A673 (cell line): ENCODE measurements at places on chromosomes 6 and 20.

DNA sequence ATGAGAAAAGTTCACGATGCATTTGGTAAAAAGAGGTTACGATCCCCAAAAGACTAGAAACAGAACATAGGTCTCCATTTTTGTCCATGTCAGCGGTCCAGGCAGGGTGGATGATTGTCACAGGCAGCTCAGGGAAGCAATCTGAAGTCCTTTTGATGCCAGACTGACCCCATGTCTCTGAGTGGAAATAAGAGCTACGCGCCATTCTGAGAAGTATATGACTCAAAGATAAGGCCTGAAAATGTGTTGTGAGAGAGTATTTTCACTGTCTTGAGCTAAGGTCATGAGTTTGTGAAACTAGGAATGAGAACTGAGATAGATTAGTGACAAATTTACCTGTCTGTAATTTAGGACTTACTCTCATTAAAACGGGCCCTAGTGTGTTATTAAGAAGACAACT, 69.5 kb downstream of the LYRM4 start:
- H3K36me3 ChIP-seq, result no peaks in the 10 kb centered on the region
- no peak for DNase-seq
- H3K27ac ChIP-seq, result no peak overlapping the region

- H3K27me3 ChIP-seq, result no peaks in the 10 kb centered on the region
- H3K27ac ChIP-seq, result no peak overlapping the region
- no peak for DNase-seq
- H3K36me3 ChIP-seq, result peaks cover 50% of the 10 kb centered on the region
- H3K4me3 ChIP-seq, result no peak overlapping the region
- H3K4me1 ChIP-seq, result peaks cover 11% of the 10 kb centered on the region
Measured at GRCh38 chr6:132818404-132819359, 4.3 kb downstream of the RPS12 start.

GRCh38 chr20:18831830-18832499, 18.4 kb downstream of the SCP2D1 start:
- H3K4me1 ChIP-seq, result no peaks in the 10 kb centered on the region
- no peak for DNase-seq
- no peak overlapping the region for H3K4me3 ChIP-seq
- H3K27ac ChIP-seq, result no peak overlapping the region
- no peaks in the 10 kb centered on the region for H3K36me3 ChIP-seq

DNA sequence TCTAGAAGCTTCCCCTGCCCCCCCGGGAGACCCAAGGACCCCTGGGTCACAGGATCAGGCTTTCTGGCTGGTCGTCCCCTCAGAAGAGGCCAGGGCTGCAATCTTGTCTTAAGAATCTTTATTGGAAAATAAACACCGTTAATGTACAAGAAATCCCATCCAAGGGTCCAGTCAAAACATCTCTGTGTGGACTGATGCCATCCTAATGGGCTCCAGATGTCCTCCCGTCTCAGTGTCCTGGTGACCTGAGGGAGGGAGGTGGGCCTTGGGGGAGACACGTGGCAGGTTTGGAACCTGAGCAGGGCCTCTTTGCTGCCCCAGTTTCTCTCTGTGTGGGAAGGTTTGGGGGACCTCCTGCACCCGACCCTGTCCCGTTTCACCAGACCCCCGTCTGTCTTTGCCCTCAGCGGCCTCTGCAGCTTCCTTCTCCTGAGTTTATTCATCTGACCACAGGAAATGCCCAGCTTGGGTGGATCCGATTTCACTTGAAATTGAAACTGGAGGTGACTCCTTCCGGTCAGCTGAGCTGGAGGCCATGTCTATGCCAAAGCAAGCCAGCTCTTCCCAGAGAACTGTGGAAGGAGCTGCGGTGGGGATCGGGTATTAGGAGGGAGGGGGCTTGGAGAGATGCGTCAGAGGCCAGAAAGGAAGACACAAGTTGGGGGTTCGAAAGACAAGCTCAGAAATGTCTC, 75.1 kb downstream of the SLC2A10 start:
- DNase-seq, result no peak
- H3K27me3 ChIP-seq, result peaks cover 12% of the 10 kb centered on the region
- H3K4me3 ChIP-seq, result no peak overlapping the region
- no peaks in the 10 kb centered on the region for H3K36me3 ChIP-seq

GRCh38 chr20:63027922-63028389, 21.2 kb upstream of the BHLHE23 start:
- peaks cover 13% of the 10 kb centered on the region for H3K4me1 ChIP-seq
- no peak overlapping the region for H3K27ac ChIP-seq
- no peaks in the 10 kb centered on the region for H3K27me3 ChIP-seq
- H3K4me3 ChIP-seq, result no peak overlapping the region
- DNase-seq, result peak; percentile 49

DNA sequence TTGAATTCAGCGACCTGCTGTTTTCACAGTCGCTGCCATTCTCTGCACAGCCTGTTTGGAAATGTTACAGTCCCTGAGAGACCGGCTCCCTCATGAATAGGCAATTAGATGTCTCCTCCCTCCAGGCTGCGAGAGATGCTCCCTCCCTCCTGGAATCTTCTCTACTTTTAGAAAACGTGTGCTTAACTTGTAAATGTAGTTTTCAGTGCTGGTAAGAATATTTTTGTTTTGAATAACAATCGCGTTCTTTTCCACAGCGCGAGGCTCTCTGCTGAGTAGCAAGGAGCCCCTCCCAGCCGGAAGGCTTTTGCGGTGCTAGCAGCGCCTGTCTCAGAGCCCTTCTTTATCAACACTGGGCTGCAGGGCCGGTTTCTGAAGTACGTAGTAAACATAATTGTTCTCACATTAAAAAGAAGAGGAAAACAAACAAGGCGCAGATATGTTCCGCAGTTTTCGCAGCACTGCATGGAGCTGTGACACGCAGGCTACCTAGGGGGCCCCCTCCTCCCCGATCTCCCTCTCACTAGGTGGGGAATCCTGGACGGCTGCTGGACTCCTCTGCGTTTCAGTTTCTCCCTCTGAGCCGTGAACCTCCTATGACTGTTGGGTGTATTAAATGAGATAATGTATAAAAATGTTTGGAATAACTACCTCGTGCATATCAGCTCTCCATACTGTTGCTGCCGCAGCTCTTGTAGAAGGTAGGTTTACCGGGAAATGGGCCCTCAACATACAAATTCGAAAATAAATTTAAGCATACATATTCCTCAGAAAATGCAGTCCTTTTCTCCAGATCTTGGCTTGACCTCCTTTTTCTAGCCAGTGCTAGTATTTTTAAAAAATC, 79.0 kb upstream of the SPACA1 start:
- DNase-seq, result peak; percentile 35
- H3K4me1 ChIP-seq, result no peaks in the 10 kb centered on the region
- H3K27me3 ChIP-seq, result peaks cover 16% of the 10 kb centered on the region
- no peak overlapping the region for H3K27ac ChIP-seq
- H3K4me3 ChIP-seq, result peak overlapping the region; percentile 28

DNA sequence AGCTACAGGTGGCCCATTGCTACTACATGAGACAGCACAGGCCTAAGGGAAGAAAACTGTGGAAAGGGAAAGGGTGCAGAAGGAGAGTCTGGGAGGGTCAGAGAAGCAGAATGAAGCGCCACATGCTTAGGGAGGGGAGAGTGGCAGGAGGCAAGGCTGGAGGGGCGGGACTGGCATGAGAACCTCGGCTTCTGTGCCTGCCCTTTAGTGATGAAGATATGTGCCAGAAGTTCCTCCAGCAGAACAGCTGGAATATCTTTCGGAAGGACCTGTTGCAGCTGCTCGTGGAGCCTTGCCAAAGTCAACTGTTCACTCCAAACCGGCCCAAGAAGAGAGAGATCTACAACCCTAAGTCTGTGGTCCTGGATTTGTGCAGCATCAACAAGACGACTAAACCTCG, 61.8 kb downstream of the CNBD2 start:
- H3K36me3 ChIP-seq, result no peaks in the 10 kb centered on the region
- no peaks in the 10 kb centered on the region for H3K4me1 ChIP-seq
- DNase-seq, result no peak
- H3K27me3 ChIP-seq, result no peaks in the 10 kb centered on the region
- H3K27ac ChIP-seq, result no peak overlapping the region

DNA sequence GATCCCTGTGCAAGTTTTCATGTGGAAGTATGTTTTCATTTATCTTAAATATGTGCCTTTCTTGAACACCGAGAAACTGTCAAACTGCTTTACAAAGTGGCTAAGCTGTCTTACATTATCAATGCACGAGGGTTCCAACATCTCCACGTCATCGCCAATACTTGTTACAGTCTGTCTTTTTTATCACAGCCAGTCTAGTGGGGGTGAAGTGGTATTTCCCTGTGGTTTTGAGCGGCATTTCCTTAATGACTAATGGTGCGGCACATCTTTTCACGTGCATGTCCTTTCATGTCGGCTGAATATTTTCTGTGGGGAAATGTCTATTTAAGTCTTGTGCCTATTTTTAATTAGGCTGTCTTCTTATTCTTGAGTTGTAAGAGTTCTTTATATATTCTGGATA, 280.4 kb downstream of the FOXC1 start:
- DNase-seq, result no peak
- no peak overlapping the region for H3K4me3 ChIP-seq
- H3K4me1 ChIP-seq, result no peaks in the 10 kb centered on the region
- no peak overlapping the region for H3K27ac ChIP-seq

DNA sequence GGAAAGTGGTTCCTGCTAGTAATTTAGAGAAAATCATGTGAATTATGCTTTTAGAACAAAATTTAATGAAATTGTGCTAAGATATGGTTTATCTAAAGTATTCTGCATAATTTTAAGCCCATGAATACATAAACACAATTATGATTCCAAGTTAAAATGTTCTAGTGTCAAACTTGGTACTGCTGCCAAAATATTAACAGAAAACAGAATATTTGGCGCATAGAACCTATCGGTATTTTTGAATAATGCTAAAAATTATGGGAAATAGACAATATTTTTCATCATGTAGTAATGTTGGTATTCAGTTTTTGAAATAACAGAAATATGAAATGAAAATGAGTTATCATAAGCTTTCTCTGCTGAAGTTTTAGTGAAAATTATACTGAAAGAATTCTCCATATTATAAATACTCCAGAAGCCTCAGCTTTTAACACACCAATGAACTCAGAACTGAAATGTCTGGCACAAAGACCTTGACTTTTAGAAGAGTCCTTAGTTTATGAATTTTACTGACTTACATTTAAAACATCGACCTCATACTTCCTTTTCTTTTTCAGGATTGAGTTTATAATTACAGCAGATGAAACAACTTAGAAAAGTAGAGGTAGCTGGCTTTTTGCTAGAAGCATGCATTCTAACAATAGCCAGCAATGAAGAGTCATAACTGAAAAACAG, 1192.3 kb upstream of the GJE1 start:
- no peak overlapping the region for H3K27ac ChIP-seq
- H3K36me3 ChIP-seq, result no peaks in the 10 kb centered on the region
- no peak for DNase-seq
- H3K4me1 ChIP-seq, result no peaks in the 10 kb centered on the region
- H3K4me3 ChIP-seq, result no peak overlapping the region

DNA sequence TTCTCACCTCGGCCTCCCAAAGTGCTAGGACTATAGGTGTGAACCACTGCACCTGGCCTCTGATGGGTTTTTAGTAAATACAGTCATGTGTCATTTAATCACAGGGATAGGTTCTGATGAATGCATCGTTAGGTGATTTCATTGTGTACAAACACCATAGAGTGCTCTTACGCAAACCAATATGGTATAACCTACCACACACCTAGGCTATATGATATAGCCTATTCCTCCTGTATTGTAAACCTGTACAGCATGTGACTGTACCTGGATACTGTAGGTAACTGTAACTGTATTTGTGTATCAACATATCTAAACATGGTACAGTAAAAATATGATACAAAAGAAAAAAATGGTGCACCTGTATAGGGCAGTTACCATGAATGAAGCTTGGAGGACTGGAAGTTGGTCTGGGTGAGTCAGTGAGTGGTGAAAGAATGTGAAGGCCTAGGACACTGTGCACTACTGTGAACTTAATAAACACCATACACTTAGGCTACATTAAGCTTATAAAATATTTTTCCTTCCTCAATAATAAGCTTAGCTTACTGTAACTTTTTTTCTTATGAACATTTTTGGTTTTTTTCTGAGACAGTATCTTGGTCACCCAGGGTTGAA, 10.0 kb downstream of the BICRAL start:
- H3K27ac ChIP-seq, result no peak overlapping the region
- DNase-seq, result no peak
- H3K4me1 ChIP-seq, result peaks cover 14% of the 10 kb centered on the region
- peaks cover 5% of the 10 kb centered on the region for H3K36me3 ChIP-seq
- H3K27me3 ChIP-seq, result no peaks in the 10 kb centered on the region

DNA sequence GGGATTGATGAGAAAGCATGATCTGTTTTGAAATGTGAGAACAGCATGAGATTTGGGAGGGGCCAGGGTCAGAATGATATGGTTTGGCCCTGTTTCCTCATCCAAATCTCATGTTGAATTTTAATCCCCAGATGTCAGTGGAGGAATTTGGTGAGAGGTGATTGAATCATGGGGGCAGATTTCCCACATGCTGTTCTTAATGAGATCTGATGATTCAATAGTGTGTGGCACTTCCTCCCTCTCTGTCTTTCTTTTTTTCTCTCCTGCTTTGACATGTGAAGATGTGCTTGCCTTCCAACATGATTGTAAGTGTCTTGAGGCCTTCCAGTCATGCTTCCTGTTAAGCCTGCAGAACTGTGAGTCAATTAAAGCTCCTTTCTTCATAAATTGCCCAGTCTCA, 1060.3 kb upstream of the CITED2 start:
- H3K4me3 ChIP-seq, result no peak overlapping the region
- no peak overlapping the region for H3K27ac ChIP-seq
- H3K36me3 ChIP-seq, result peaks cover 8% of the 10 kb centered on the region

DNA sequence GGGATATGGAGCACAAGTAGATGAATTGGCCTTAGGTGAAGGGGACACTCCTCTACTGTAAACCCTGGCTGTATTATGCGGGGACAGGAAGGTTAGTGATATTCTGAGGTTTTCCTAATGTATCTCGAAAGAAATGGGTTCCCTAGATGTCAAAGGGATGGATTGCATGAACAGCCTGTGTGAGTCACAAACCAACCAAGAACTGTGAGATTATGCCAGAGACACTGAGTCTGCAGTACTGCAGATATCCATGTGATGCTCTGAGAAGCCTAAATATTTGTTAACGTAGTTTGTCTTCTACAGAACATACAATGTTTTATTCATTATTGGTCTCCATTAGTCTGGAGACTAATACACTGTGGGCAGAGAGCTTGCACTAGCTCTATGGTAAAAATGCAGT, 182.2 kb downstream of the AKAP7 start:
- H3K36me3 ChIP-seq, result no peaks in the 10 kb centered on the region
- H3K27me3 ChIP-seq, result no peaks in the 10 kb centered on the region
- H3K27ac ChIP-seq, result no peak overlapping the region
- H3K4me3 ChIP-seq, result no peak overlapping the region

- H3K27ac ChIP-seq, result no peak overlapping the region
- no peaks in the 10 kb centered on the region for H3K27me3 ChIP-seq
- no peaks in the 10 kb centered on the region for H3K36me3 ChIP-seq
Measured at GRCh38 chr20:44264287-44264686, 17.2 kb downstream of the GDAP1L1 start.

DNA sequence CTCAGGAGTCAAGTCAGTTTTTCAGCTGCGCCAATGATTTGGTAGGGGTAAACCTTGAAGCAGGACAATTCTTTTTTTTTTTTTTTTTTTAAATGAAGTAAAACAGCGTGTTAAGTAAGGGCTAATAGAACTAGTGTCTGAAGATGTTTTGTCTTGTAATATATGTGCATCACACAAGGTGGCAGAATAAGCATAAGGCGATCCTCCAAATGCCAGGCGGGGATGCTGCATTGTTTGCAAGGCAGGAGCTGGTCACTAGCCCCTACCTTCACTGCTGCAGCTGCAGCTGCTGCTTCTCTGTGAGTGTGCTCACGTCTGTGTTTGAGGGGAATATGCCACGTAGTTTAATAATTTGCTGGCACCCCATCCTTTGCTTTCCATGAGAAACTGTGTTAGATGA, 272.7 kb upstream of the MAP3K7 start:
- peaks cover 22% of the 10 kb centered on the region for H3K27me3 ChIP-seq
- no peak overlapping the region for H3K4me3 ChIP-seq
- DNase-seq, result peak; percentile 32
- H3K36me3 ChIP-seq, result no peaks in the 10 kb centered on the region
- no peak overlapping the region for H3K27ac ChIP-seq
- H3K4me1 ChIP-seq, result peaks cover 5% of the 10 kb centered on the region
